ENCODE measurements at places on chromosomes 5 and 9. TPM values are rescaled to one million over a fixed set of nuclear protein-coding genes. Genes with fewer than 3 reads are reported as not detected.

- no peak overlapping the region for H3K27ac ChIP-seq
- no peaks in the 10 kb centered on the region for H3K36me3 ChIP-seq
- DNase-seq = no peak
- no peak overlapping the region for H3K4me3 ChIP-seq
- H3K4me1 ChIP-seq = peaks cover 6% of the 10 kb centered on the region
- H3K27me3 ChIP-seq = no peaks in the 10 kb centered on the region
Observed at GRCh38 chr5:54628050-54628449, 110.5 kb downstream of the SNX18 start.

DNA sequence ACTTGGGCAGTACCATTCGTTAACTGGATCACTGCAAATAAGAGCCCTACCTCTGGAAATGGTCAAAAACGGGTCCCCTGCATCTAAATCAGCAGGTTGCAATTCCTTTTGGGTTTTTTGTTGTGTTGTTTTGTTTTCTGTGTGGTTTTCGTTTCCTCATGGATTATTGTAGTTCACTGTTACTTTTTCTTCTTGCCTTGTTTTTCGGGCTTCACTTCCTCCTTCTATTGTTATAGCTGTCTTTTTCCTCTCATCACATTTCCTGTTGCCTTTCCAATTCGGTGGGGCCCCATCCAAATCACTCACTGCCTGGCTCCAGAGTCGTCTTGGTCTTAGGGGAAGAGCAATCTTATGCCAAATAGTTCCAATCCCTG, 8.7 kb upstream of the SSBP2 start:
- H3K4me3 ChIP-seq = peak overlapping the region; percentile 50

GRCh38 chr5:3202570-3202969, 393.1 kb upstream of the IRX1 start:
- H3K36me3 ChIP-seq = peaks cover 2% of the 10 kb centered on the region
- no peak overlapping the region for H3K4me3 ChIP-seq
- no peak overlapping the region for H3K27ac ChIP-seq
- peaks cover 2% of the 10 kb centered on the region for H3K4me1 ChIP-seq

DNA sequence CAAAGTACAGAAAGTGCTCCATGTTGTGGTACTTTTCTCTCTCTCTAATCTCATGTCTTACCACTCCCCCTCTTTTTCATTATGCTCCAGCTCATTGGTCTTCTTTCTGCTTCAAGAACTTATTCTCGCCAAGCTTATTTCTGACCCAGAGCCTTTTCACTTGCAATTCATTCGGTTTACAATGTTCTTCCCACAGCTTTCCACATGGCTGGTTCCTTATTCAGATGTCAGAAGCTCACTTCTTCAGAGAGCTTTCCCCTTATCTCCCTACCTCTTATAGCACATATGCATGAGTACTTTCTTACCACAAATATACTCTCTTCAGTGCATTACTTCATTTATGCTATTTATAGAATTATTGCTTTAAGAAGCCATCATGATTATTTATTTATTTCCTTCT, 338.8 kb upstream of the ATP10B start:
- DNase-seq = no peak
- H3K4me3 ChIP-seq = no peak overlapping the region
- no peak overlapping the region for H3K27ac ChIP-seq
- no peaks in the 10 kb centered on the region for H3K36me3 ChIP-seq
- H3K4me1 ChIP-seq = no peaks in the 10 kb centered on the region

GRCh38 chr9:3525096-3525835, 535 bp downstream of the RFX3 start:
- peak overlapping the region; percentile 99 for H3K4me3 ChIP-seq
- peaks cover 5% of the 10 kb centered on the region for H3K27me3 ChIP-seq
- no peaks in the 10 kb centered on the region for H3K36me3 ChIP-seq
- H3K4me1 ChIP-seq = peaks cover 25% of the 10 kb centered on the region
- DNase-seq = peak; percentile 41
- H3K27ac ChIP-seq = peak overlapping the region; percentile 97

Gene NR5A1
- not detected for total RNA-seq

Gene NDUFS6
- total RNA-seq = 16.8 TPM

Gene SLC34A3
- not detected for total RNA-seq
